ENCODE measurements at places on chromosomes 3 and 15.

- DNase-seq = no peak
Measured at GRCh38 chr3:43257850-43258249, 28.5 kb upstream of the SNRK start.

- no peak for DNase-seq
Measured at GRCh38 chr3:168273036-168273435, 177.3 kb upstream of the GOLIM4 start.

GRCh38 chr3:172441581-172441980 lies 6.7 kb downstream of the GHSR start:
- no peak for DNase-seq

- no peak for DNase-seq
Measured at GRCh38 chr3:164806188-164806587, 272.1 kb downstream of the SI start.

DNA sequence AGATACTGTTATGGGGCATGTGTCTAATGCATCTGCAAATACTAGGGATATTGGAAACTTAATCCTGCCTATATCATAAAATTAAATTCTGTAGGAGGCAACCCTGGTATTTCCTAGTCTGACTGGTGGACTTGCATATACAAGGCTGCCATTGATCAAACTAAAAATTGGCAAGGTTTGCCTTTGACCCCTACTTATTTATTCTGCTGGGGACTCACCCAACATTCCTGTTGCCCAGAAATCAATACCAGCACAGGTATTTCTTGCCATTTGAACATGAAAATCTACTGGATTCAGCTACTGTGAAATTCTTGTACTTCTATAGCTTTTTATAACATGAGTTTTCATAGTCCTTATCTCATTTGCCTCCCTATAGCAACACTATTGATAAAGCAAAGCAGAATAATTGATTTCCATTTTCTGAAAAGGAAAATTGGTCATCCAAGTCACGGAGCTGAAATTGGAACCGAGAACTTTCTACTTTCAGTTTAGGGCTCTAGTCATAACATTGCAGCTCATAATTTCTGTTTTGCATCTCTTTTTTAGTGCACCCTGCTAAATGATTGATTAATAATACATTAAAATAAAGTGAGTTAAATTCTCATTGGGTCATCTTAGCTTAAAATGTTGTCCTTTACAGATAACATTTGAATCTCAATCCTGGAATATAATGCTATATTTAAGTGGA lies 365.2 kb downstream of the MFSD1 start:
- DNase-seq = no peak

DNA sequence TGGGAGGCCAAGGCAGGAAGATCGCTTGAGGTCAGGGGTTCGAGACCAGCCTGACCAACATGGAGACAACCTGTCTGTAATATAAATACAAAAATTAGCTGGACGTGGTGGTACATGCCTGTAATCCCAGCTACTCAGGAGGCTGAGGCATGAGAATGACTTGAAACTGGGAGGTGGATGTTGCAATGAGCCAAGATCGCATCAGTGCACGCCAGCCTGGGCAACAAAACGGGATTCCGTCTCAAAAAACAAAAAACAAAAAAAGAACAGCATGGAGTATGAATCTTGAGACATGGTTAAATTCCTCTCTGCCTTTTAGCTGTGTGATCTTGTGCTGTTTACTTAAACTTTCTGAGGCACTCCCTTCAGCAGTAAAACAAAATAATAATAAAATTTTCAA lies 244.9 kb downstream of the FGF12 start:
- DNase-seq = no peak
